EH (cell line): ENCODE measurements at places on chromosomes 3 and 15.
A peak's percentile ranks its signal among the peaks of the same experiment; 100 is the strongest.

GRCh38 chr3:127629467-127630403 lies 750 bp downstream of the PODXL2 start:
- no peak for DNase-seq

DNA sequence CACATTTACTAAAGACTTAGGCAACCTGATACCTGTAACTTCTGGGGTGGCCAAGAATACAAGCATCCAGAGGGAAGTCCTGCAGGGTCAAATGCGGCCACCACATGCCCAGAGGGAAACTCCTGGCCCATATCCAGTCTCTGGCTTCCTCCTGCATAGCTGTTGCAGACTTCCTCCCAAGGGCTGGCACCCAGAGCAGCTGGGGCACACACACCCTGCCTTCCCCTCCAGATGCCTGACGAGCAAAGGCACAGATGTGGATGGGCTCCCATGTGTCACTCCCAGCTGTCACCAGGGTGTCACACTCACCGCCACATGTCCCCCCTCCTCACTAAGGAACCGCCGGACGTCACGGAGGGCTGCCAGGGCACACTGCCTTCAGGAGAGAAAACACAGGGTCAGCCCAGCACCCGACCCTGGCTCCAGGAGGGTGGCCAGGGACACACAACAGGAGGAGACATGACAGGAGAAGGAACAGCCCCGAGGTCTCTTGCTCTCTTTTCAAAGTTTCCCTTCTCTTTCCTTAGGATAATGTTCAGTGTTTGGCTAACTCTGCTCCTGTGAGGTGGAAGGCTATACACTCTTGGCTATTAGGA lies 13.2 kb downstream of the PFKFB4 start:
- peak; percentile 26 for DNase-seq

DNA sequence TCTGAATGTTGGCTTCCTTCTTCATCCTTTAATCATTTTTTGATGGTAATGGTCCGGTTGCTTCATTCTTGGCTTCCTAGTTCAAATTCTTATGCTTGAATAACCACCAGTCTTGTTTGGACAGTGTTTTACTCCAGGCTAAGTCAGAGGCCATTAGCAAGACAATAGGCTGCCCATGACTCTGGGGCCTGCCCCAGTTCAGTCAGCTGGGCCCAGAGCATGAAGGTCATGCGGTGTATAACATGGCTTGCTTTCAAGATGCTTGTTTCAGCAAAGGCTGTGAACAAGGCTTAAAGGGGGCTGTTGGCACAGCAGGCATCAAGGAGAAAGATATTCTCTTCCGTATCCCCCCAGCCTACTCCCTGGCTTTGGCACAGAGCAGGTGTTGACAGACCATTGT lies 13.7 kb downstream of the TM4SF18 start:
- no peak for DNase-seq

- no peak for DNase-seq
These were observed 233.9 kb upstream of the GBE1 start for GRCh38 chr3:81995329-81995728.

- no peak for DNase-seq
These were observed 7.0 kb upstream of the UBE2Q2 start for GRCh38 chr15:75835990-75836958.

- peak; percentile 17 for DNase-seq
These were observed 28.5 kb downstream of the BTLA start for GRCh38 chr3:112470788-112471187.

DNA sequence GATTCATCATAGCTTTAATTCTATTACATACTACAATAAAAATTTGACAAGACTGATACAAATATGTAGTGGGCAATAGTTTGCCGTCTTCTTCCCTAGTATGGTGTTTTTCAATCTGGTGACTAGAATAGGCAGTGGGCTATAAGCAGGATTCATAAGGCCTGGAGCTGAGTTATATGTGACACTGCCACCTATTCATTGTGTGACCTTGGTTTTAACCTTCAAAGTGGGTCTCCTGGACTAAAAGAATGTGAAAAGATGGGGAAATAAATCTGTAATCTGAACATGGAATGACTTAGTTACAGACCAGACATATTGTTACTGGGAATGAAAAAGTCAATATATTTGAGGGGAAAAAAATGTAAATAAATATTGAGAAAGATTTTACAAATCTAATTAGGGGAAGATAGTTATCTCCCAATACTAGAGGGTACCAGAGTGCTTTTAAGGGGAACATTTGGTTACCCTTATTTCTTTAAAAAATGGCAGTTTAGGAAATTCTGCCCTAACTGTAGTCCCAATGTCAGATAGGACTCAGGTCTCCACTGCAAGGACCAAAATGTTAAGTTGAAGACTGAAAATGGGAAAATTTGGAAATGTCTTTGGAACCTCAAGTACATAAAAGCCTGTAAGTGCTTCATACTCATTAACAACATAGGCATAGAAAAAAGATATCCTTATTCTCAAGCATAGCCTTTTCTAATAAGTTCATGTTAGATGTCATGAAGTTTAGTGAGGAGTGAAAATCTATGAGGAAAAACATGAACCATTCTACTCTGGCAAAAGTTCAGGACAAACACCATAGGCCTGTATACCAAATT lies 10.7 kb upstream of the SETD5 start:
- DNase-seq, result no peak

DNA sequence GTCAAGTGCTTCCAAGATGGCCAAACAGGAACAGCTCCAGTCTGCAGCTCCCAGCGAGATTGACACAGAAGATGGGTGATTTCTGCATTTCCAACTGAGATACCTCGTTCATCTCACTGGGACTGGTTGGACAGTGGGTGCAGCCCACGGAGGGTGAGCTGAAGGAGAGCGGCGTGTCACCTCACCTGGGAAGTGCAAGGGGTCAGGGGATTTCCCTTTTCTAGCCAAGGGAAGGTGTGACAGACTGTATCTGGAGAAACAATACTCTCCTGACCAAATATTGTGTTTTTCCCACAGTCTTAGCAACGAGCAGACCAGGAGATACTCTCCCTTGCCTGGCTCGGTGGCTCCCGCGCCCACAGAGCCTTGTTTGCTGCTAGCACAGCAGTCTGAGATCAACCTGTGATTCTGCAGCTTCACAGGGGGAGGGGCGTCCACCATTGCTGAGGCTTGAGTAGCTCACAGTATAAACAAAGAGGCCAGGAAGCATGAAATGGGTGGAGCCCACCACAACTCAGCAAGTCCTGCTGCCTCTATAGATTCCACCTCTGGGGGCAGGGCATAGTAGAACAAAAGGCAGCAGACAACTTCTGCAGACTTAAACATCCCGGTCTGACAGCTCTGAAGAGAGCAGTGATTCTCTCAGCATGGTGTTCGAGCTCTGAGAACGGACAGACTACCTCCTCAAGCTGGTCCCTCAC lies 293.5 kb upstream of the SUCLG2 start:
- no peak for DNase-seq

GRCh38 chr15:62782071-62782841 lies 260.3 kb upstream of the TPM1 start:
- DNase-seq, result peak; percentile 95

GRCh38 chr3:53534216-53534615 lies 39.8 kb downstream of the CACNA1D start:
- no peak for DNase-seq

DNA sequence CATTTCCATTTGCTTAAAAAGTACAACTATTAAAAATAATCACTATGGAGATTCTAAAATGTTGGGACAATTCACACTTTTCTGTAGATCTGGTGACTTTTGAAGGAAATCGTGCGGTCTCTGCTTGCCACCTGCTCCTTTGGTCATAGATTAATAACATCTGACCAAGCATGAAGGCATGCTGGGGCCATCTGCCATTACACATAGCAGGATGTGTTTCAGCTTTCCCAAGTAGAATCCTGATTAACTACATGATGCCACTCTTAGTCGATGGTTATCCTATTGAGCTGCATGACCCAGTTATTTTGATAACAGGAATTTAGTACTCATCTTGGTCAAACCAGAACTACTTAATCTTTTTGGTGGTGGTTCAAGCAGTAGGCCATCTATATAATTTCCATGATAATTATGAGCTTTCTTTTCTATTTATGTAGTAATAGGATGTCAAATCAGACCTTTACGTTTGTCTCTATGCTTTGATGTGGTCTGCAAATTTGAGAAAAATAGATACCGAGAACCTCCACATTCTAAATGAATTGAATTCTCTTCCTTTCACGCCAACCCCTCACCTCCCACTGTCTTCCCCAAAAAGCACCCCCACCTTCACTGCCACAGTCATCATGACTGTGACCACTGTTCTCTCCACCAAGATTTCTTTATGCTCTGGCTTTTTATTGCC lies 158.1 kb downstream of the DIPK2A start:
- DNase-seq, result no peak

GRCh38 chr3:157087780-157088600 lies 72.0 kb downstream of the CCNL1 start:
- DNase-seq, result peak; percentile 31

DNA sequence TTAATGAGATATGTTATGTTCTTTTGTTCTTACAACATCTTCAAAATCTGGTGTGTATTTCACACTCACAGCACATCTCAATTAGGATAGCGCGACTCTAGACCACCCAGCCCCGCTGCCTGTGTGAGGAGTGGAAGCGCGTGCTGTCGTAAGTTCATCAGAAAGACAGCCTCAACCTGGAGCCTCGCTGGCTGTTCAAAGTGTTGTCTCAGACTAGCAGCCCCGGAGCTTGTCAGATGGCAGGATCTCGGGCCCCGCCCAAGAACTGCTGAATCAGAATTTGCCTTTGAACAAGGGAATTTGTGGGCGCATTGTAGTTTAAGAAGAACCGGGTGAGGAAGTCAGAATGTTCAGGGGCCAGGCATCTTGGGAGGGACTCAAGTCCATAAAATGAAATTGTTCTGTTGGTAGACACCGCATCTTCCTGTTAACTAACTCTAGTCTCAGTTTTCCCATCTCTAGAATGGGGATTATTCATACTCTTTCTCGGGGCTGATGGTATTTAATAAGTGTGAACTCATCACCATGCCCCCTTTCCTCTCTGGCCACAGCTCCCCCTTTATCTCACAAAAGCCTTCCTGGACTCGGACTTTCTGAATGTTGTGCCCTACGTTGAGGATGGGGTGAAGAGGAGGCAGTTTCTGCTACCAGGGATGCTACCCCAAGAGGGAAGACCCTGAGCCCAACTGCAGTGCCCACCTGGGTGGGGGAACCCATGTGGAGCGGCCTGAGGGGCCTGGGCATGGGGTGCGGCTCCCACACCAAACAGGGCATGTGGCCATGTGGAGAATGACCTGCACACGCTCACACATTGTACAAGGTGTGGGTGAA lies 40.4 kb downstream of the BHLHE40 start:
- DNase-seq, result no peak

DNA sequence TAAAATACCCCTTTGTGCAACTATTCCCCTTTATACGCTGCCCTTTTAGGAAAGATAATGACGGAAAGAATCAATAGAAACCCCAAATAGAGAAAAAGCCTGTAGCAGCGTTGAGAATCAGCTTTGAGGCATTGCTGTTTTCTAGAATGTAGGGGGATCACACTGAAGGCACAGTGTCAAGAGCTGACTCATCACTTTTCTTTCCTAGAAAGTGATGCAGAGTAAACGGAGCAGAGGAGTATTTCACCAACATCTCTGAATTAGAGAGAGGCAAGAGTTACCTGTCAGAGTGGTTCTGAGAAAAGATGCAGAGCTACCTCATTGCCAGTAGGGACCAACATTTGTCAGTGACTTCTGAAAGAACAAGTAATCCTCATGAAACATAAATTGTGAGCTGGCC lies 269.8 kb upstream of the TMC3 start:
- DNase-seq, result no peak

GRCh38 chr3:61780455-61781228 lies 219.3 kb downstream of the PTPRG start:
- no peak for DNase-seq
